ENCODE measurements at places on chromosomes 11 and 22. TPM values are rescaled to one million over a fixed set of nuclear protein-coding genes. Genes with fewer than 3 reads are reported as not detected.

Gene PRAME
- polyA plus RNA-seq, result not detected

DNA sequence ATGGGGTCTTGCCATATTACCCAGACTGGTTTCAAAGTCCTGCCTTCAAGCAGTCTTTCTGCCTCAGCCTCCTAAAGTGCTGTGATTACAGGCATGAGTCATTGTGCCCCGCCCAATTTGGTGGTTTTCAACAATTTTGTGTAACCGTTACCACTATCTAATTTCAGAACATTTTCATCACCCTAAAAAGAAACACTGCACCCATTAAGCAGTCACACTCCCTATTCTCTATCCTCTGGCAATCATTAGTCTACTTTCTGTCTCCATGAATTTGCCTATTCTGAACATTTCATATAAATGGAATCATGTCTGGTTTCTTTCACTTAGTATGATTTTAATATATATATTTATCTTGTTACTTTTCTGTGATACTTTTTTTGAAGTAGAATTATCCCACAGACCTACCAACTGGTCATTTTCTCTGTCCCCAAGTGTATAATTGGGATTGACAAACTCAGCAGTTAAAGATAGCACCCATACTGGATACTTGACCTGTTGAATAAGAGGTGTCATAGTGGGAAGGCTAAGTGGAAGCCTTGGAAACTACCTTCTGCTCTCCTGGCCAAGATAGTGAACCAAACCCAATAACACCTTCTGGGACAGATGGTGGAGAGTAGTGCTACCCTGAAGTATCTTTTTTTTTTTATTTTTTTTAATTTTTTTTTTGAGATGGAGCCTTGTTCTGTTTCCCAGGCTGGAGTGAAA lies 64.8 kb downstream of the STIM1 start:
- H3K27me3 ChIP-seq, result no peaks in the 10 kb centered on the region
- no peaks in the 10 kb centered on the region for H3K36me3 ChIP-seq
- H3K4me1 ChIP-seq, result peaks cover 47% of the 10 kb centered on the region
- H3K27ac ChIP-seq, result no peak overlapping the region
- no peak for DNase-seq

Gene PAMR1
- not detected for polyA plus RNA-seq

DNA sequence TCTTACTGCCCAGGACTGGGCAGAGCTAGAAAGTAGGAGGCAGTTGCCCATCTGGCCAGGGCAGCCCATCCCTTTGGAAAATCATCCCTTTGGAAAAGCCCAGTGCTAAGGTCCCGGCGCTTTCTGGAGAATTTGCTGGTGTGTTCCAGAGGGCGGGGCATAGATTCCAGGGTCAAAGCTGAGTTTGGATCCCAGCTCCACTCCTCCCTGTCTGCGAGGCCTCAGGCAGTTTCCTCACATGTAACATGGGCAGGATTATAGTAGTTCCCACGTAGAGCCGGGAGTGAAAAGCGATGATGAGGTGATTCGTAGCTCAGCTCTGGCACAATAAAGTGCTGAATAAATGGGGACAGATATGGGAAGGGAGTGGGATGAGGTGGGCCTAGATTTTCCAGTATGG lies 31.4 kb upstream of the LRRC10B start:
- DNase-seq, result no peak
- peaks cover 9% of the 10 kb centered on the region for H3K36me3 ChIP-seq
- no peak overlapping the region for H3K4me3 ChIP-seq

GRCh38 chr11:33700063-33700501 lies 544 bp downstream of the C11orf91 start:
- H3K27me3 ChIP-seq, result peaks cover 8% of the 10 kb centered on the region
- H3K27ac ChIP-seq, result no peak overlapping the region
- peaks cover 23% of the 10 kb centered on the region for H3K4me1 ChIP-seq
